Vagina (tissue), 2 donors: ENCODE measurements at places on chromosomes 3 and 15.
A peak's percentile ranks its signal among the peaks of the same experiment; 100 is the strongest.

GRCh38 chr3:101722394-101723173 lies 1.8 kb upstream of the CEP97 start:
- DNase-seq, result no peak

DNA sequence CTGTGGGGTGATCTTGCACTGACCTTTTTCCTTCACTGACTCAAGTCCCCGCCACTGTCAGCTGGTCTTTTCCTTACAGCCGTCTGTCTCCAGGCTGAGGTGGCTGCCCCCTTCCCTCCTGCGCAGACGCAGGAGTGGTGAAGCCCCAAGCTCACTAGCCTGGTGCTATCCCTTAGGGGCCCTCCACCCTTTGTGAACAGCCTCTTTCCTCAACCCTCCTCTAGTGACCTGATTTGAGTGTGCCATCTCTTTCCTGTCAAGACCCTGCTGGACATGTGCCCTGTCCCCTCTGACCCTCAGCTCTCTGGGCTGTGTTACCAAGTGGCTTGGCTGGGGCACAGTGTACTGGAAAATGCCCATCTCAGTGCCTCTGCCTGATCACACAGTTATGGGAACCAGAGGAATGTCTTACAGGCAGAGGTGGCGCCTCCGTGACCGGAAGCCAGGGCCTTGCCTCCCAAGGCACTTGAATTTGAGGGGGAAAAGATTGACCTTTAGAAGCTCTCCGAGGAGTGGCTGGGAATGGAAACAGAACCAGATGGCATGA lies 8.7 kb downstream of the KBTBD13 start:
- no peak for DNase-seq

GRCh38 chr3:65979731-65980130 lies 59.0 kb downstream of the MAGI1 start:
- no peak for DNase-seq

GRCh38 chr15:46297766-46298165 lies 662.9 kb downstream of the SQOR start:
- no peak for DNase-seq

GRCh38 chr3:150410311-150411105 lies 2.4 kb downstream of the TSC22D2 start:
- no peak for DNase-seq

- no peak for DNase-seq
Measured at GRCh38 chr15:74842581-74843444, at the start of gene ULK3. TSS of gene ULK3 (minus strand) at chr15:74843156. CDS start at chr15:74843105, 51 bp downstream.

GRCh38 chr15:60535743-60536142 lies 56.8 kb upstream of the ICE2 start:
- DNase-seq, result no peak

- DNase-seq, result no peak
Measured at GRCh38 chr3:52270252-52270754, 8.1 kb downstream of the WDR82 start.

DNA sequence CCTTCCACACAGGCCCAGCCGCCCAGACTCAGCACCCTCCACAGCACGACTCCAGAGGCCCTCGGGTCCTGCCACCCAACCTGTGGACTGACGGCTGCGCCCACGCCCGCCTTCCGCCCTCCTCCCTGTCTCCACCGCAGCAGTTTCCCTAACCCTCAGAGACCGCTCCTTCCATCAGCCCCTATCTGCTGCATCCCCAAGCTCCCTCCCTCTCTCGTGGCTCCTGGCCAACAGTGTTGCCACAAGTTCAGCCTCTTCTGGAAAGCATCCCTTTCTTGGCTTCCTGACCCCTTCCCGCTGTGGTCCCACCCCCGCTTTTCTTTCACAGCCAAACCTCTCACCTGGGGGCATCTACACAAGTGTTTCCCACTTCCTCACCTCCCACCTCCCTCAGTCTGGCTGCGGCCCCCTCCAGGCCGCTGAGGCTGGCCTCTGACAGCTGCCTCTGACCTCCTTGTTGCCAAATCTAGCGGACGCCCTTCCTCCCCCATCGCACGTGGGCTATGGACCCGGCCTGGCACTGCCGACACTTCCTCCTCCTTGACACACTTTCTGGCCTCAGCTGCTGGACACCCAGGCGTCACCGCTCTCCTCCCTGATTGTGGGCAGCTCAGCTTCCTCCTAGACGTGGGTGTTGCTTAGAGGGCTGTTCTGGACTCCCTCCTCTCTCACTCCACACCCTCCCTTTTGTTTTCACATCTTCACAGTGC lies 168.8 kb upstream of the TLE3 start:
- no peak for DNase-seq

DNA sequence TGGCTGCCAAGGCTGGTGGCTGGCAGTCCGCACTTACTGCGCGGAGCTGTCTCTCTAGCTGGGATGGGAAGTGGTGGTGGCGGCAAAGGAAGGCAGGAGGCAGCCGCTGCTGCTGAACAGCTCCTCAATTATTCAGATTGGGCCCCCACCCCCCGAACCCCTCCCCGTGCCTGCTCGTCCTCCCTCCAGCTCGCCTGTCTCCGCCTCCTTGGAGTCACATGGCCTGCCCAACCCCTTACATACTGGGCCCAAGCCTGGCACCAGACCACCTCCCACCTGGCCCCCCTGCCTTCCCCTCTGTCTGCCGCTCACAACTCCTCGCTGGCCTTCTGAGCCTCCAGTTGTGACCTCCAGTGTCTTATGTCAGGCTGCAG lies at the start of gene SLC7A14:
Gene SLC7A14, minus strand, starts transcription at position 139 of the 374 bp plus-strand sequence. CDS start 59,139 bp downstream, outside the sequence.
- no peak for DNase-seq

DNA sequence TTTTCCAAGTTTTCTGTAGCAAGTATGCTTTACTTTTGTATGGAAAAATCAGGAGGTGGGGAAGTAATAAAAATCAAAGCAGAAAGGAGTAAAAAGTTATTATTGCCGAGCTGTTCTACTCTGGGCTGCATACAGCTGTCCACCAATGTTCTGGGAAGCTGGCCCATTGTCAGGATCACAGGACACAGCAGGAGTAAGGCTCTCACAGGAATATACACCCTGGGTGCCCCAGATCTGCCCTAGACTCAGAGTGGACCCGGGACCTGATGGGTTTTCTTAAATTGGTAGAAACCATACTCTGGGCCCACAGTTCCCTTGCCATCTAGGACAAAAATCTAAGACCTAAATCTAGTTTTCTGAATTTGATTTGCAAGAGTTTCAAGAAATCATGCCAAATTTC lies 60.4 kb downstream of the TNIK start:
- DNase-seq, result no peak

DNA sequence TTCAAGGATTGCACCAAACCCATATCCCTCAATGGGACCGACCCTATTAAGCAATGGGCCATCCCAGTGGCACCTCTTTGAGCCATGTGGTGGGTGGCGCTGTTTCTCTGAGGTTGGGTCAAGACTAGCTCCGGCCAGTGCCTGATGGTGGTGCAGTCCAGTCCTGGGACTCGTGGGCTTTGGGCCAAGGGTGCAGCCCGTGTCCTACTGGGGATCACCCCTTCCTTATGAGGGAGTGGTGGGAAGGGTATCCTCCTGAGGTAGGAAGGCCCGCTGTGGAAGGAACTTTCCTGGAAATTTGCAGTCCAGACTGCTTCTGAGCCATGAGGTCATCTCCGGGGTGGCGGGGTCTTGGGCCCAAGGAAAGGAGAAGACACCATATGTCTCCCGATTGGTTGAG lies 231.6 kb downstream of the SNRPN start:
- no peak for DNase-seq

GRCh38 chr15:100726070-100726420 lies 123.7 kb downstream of the ASB7 start:
- DNase-seq, result peak; percentile 55

DNA sequence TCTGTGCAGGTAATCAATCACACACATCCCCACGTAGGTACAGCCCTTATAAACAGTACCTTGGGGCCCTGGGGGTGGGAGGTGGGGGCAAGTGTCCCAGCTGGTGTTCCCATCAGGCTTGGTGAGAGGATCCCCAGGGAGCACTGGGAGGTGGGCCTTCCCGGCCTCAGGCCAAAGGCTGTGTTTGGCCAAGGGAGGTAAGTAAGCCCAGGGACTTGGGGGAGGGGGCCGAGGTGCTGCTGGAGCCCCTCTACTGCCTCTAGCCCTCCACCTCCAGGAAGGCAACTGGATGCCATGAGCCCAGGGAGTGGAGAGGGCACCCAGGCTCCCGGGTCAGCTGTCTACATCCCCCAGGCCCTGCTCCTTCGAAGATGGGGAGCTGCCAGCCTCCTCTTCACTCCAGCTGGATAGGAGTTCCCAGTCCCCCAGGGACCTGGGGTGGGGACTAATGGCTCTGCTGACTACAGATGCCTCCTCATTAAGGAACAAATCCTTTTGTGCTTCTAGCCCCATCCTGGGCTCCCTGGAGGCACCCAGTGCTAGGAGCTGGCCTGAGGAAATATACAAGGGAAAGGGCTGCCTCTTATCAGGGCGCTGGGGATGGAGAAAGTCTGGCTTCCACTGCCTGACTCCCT lies 33.1 kb downstream of the RNU5B-1 start:
- no peak for DNase-seq

DNA sequence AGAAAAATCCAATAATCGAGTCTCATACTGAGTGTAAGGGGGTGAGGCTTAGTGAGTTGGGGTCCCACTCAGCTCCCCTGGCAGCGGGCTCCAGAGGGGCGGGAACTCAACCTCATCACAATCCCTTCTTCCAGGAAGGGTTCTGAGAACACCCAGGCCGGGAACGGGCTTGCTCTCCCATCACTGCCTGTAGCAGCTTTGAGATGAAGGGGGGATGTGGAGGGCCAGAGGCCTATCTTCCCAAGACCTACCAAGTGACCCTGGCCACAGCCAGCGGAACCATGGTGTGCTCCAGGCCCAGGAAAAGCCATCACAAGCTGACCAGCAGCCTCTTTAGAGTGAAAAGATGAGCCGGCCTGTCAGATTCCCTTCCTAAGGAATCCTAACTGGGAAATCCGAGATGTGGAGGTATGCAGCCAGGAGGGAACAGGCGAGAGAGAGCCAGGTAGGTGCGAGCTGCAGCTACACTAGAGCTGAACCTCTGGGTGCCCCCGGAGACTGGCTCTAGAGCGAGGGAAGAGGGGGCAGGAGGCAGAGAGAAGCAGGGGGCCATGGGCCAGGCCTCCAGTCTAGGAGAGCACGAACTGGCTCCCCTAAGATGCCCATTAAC lies 18.5 kb downstream of the GRAMD2A start:
- no peak for DNase-seq

GRCh38 chr3:155192957-155193746 lies 100.3 kb downstream of the STRIT1 start:
- no peak for DNase-seq

DNA sequence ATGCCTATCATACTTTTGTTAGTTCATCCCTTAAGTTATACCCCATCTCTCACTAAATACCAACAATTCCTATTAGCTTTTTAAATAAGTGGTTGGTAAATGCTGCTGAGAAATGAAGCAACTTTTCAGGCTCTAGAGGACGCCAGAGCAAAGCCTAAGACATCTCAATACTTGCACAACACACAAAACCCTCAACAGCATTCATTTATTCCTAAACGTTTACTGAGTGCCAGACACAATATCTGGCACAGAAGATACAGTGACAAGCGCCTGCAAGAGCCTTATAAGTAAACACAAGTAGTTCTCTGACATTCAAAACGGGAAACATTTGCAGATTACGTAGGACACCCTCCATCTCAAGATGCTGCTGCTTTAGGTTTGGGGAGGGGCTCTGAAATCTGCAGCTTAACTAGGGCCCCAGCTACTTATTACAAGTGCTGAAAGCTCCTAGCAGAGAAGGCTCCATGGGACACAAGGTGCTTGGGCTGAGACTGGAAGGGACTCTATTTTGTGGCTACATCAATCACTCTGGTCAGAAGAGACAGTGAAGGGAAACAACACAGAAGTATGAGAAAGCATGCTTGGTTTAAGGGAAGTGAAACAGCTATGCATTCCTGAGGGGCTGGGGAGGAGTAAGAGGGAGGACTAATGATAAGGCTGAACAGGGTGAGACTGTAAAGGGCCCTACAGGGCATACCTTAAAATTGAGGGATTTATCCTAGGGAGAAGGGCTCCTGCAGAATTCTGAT lies 311.3 kb downstream of the PLCL2 start:
- DNase-seq, result no peak

- DNase-seq, result no peak
Measured at GRCh38 chr3:53238051-53238850, 17.6 kb downstream of the TKT start.

- DNase-seq, result no peak
Measured at GRCh38 chr3:125552401-125552800, 32.4 kb upstream of the SNX4 start.

- no peak for DNase-seq
Measured at GRCh38 chr3:161893972-161894371, 397.4 kb downstream of the OTOL1 start.

- no peak for DNase-seq
Measured at GRCh38 chr3:89802881-89803280, 695.5 kb downstream of the EPHA3 start.

GRCh38 chr15:55846116-55846707 lies 103.3 kb upstream of the PRTG start:
- DNase-seq, result no peak

DNA sequence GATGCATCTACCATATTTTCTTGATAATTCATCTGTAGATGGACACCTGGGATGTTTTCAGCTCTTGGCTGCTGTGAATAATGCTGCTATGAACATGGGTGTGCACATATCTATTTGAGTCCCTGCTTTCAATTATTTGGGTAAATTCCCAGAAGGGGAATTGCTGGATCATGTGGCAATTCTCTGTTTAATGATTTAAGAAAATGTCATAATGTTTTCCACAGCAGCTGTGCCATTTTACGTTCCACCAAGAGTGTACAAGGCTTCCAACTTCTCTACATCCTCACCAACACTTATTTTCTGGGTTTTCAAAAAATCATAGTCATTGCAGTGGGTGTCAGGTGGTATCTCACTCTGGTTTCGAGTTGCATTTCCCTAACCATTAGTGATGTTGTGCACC lies 64.4 kb downstream of the NSMCE3 start:
- no peak for DNase-seq

DNA sequence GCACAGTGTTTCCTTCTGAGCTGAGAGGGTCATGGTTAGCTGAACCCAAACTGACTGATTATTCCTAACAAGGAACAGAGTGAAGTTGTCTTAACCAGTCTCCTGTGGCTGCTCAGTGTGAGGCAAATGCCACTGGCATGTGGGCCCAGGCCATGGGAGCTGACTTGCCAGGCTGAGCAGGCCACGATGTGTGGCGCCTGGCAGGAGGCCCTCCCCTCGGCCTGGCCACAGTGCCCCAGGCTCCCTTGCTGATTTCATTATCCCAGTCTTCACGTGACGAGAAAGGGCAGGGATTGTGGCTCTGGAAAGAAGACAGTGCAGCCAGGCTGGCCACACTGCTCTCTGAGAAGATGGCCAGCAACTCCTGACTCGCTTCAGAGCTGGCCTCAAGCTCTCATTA lies 58.8 kb downstream of the SLCO2A1 start:
- no peak for DNase-seq
